Astrocyte (in vitro differentiated cells and primary cell): ENCODE measurements at places on chromosomes 12 and 14. TPM values are rescaled to one million over a fixed set of nuclear protein-coding genes. Genes with fewer than 3 reads are reported as not detected.

CACNA1C gene
- 1.5 and 2.1 TPM in 2 replicates for total RNA-seq

SLCO1B3 gene
- total RNA-seq, result not detected in 2 replicates

LRP1-AS gene
- not detected in 2 replicates for total RNA-seq

DTX1 gene
- 4.6 and 5.5 TPM in 2 replicates for total RNA-seq

PLEKHD1 gene
- 0.05 and 0.14 TPM in 2 replicates for total RNA-seq

DCN gene
- total RNA-seq, result 0.57 and 0.87 TPM in 2 replicates

DNA sequence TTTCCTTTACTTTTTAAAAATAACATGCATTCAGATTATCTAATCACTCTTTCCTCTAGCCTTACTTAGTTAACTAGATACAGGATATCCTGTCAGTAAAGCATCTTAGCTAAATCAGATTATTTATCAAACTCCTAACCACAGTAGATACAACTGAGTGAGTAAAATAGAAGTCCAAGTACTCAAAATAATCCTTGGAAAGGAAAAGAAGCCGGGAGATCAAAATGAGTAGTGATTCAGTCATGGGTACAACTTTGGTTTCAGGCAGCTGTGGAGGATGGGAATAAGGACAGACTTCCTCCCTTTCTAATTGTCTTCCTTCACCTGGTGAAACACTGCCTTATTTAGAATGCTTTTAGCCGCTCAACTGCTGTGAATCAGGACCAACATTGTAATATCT is 29.4 kb downstream of the GNG2 start:
- no peaks in the 10 kb centered on the region for H3K36me3 ChIP-seq
- H3K27ac ChIP-seq, result no peak overlapping the region
- no peak overlapping the region for H3K4me3 ChIP-seq
- peak; percentile 59 for DNase-seq

DNA sequence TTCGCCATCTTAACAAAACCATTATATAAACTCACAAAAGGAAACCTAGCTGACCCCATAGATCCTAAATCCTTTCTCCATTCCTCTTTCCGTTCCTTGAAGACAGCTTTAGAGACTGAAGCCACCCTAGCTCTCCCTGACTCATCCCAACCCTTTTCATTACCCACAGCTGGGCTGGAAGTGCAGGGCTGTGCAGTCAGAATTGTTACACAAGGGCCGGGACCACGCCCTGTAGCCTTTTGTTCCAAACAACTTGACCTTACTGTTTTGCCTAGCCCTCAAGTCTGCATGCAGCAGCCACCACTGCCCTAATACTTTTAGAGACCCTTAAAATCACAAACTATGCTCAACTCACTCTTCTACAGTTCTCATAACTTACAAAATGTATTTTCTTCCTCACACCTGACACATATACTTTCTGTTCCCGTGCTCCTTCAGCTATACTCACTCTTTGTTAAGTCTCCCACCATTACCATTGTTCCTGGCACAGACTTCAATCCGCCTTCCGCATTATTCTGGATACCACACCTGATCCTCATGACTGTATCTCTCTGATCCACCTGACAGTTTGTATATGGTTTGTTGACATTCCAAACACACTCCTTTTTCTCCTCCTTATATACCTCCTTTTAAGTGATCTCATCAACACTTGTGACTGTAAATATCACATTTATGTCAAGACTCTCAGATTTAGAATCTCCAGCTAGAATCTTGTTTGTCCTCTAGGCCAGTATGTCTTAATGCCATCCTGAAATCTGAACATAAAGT is 208.7 kb downstream of the KITLG start:
- DNase-seq, result no peak
- H3K27ac ChIP-seq, result no peak overlapping the region
- no peaks in the 10 kb centered on the region for H3K27me3 ChIP-seq
- no peak overlapping the region for H3K4me3 ChIP-seq
- no peaks in the 10 kb centered on the region for H3K4me1 ChIP-seq
- H3K36me3 ChIP-seq, result no peaks in the 10 kb centered on the region

DNA sequence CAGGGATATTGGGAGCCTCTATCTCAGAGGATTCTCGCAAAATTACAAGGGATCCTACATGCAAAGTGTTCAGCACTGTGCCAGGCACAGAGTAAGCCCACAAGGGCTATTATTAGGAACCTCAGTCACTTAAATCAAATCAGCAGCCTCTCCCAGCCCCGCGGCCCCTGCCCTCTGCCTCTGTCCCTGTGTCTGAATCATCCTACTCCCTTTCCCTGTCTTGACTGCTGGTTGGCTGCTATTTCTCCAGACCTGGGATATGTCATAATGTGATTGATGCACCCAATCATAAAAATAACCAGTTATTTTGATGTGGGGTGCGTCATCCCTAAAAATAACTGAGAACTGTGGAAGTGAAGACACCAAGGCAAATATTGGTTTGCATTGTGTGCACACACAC is 176.3 kb downstream of the KSR2 start:
- no peaks in the 10 kb centered on the region for H3K27me3 ChIP-seq
- no peaks in the 10 kb centered on the region for H3K36me3 ChIP-seq
- no peak overlapping the region for H3K27ac ChIP-seq
- H3K4me1 ChIP-seq, result no peaks in the 10 kb centered on the region

GRCh38 chr14:58697930-58698642 is 60.3 kb downstream of the DACT1 start:
- H3K4me3 ChIP-seq, result no peak overlapping the region
- no peak overlapping the region for H3K27ac ChIP-seq
- H3K36me3 ChIP-seq, result no peaks in the 10 kb centered on the region
- H3K4me1 ChIP-seq, result no peaks in the 10 kb centered on the region
- DNase-seq, result no peak
- H3K27me3 ChIP-seq, result peaks cover 3% of the 10 kb centered on the region

DNA sequence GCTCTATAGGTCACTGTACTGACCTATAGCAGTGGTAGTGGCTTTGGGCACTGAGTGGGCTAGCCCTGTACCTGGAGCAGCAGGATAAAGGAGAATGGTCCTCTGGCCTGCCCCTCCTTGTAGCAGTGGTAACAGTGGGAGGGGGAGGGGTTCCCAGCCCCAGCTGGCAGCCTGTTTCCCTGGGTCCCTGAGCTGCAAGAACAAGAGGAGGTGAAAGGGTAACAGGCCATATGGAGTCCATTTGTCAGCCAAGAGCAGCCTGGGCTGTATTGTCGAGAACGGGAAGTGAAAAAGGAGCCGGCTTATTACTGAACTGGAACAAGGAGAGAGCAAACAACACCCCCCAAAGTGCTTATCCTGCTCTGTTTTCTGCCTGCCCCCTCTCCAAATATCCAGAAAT is 73.8 kb upstream of the SRSF5 start:
- no peak overlapping the region for H3K27ac ChIP-seq
- no peak for DNase-seq
- no peaks in the 10 kb centered on the region for H3K27me3 ChIP-seq

DNA sequence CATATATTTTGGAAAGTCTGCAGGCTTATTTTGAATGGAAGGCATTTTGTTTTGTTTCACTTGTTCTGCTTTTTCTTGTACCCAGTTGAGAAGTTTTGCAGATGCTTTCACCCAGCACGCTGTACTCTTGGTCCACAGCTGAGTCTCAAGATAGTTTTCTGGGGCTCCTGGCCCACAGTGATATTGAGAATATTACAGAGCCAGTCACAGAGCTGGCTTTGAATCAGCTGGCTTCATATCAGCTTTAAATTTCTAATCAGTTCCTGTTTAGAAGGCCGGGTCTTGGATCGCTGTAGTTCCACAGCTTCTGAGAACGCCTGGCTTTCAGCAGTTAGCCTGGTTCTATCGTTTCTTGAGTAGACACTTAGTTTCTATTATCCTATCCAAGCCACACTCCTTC is 32.5 kb upstream of the PARP11 start:
- H3K4me1 ChIP-seq, result no peaks in the 10 kb centered on the region
- no peak overlapping the region for H3K4me3 ChIP-seq
- DNase-seq, result no peak
- no peaks in the 10 kb centered on the region for H3K36me3 ChIP-seq

DNA sequence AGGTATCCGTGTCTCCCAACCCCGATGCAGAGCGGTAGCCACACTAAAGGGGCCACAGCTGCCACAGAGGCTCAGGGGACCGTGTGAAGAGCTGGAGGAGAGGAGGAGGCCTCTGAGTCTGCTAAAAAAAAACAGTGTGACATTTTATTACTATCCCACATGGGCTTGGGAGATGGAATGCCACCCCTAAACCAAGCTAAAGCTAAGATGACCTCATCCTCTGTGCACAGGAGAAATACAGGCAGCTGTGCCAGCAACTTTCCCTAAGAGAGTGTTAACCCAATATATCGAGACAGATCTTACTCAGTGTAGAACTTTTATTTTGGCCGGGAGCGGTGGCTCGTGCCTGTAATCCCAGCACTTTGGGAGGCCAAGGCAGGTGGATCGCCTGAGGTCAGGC is 18.0 kb downstream of the BCL2L14 start:
- H3K4me3 ChIP-seq, result no peak overlapping the region
- DNase-seq, result no peak
- H3K36me3 ChIP-seq, result no peaks in the 10 kb centered on the region

DNA sequence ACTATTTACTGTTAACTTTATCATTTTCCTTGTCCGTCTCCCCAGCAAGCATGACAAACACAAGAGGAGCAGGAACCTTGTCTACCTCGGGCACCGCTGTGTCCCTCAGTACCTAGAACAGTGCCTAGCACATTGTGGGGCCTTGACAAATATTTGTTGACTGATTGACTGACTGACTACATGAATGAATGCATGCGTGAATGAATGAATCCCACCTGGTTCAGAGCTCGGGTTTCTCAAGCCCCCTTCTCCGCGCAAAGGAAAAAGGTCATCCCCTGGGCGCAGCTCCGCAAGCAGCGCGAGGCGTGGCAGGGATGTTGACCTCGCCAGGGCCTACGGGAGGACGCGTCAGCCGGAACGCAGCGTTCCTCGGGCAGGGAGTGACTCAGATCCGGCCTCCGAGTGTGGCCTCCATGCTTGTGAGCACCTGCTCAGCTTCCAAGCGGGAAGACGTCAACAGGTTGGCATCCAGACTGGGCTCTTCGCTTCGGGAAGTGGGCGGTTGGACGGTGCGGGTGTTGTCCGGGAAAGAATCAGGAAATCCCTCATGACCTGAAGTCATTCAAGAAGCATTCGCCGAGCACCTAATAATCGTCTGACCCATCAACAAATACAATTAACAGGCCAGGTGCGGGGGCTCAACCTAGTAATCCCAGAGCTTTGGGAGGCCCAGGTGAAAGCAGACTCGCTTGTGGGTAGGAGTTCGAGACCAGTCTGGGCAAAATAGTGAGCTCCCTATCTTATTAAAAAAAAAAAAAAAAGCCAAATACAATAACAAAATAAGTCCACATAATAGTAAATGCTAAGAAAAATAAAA is 13.9 kb upstream of the UBC start:
- no peaks in the 10 kb centered on the region for H3K27me3 ChIP-seq
- peak overlapping the region; percentile 82 for H3K27ac ChIP-seq
- peaks cover 13% of the 10 kb centered on the region for H3K4me1 ChIP-seq

DNA sequence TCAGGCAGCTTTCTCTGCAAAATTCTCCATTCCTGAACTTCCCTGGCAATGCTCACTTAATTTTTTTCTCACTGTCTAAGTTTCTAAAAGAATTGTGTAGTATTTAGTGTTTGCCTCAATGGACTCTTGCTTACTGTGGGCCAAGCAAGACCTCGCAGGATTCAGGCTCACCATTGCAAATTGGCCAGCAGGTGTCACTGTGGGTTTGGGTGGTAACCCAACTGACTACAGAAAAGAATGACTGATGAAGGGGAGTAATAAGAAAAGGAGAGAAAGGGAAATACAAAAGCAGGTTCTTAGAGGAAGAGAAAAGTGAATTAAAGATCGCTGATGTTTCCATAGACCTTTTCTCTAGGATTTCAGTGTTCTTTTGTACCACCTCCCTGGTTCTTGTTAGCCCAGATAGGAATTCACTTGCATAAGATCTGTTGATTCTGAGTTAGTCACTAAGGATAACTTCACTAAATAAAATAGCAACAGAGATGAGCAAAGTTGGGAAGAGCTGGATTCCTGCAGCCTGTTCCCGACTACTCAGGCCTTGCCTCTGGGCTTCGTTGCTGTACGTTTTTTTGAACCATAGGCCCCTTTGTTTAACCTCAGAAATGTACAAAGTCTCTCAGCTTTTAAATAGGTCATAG is 386.5 kb upstream of the DDHD1 start:
- peaks cover 8% of the 10 kb centered on the region for H3K4me1 ChIP-seq
- no peak overlapping the region for H3K4me3 ChIP-seq
- no peaks in the 10 kb centered on the region for H3K36me3 ChIP-seq

DNA sequence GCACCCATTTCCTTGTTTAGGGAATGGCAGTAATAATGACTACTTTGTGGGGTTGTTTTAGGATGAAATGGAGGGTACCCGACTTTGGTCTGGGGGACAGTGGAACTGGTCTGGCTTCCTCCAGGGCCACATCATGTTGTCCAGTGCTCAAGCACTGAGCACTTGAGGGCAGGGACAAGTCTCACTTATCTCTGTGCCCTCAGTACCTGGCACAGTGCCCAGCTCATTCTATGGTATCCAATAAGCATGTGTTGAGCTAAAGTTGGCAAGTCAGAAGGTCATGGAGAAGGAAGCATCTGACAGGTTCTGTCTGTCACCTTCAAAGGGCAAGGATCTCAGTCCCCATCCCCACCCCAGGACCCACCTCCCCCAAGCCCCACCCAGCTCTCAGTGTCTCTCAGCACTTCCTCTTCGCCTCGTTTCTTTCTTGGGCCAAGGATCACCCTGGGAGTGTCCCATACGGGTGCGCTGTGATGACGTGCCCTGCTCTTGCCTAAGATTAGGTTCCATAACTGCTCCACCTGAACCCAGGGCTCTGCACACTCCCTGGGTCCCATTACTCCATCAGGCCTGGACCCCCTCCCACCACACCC is 24.3 kb upstream of the TMEM106C start:
- no peak overlapping the region for H3K27ac ChIP-seq
- peaks cover 3% of the 10 kb centered on the region for H3K4me1 ChIP-seq
- H3K27me3 ChIP-seq, result no peaks in the 10 kb centered on the region
- H3K4me3 ChIP-seq, result no peak overlapping the region
- no peak for DNase-seq

DNA sequence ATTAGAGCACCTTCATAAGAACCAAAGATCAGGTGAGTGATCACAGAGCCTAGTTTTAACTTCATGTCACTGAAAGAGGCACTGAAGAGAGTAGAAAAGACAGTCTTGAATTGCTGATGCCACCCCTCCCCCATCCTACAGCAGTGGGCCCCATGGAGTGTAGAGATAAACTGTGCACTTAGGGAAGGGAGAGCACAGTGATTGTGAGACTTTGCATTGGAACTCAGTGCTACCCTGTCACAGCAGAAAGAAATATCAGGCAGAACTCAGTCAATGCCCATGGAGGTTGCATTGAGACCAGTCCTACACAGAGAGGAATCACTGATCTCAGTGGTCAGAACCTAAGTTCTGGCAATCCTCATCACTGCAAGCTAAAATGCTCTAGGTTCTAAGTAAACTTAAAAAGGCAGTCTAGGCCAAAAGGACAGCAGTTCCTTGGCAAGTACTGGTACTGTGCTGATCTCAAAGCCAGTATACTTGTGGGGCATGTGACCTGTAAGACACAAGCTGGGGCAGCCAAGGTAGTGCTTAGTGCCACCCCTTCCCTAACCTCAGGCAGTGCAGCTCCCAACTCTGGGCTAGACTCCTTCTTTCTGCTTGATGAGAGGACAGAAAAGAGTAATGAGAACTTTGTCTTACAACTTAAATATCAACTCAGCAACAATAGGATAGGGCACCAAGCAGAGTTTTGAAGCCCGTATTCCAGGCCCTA is 94.1 kb downstream of the FSCB start:
- no peaks in the 10 kb centered on the region for H3K27me3 ChIP-seq
- H3K36me3 ChIP-seq, result no peaks in the 10 kb centered on the region
- H3K4me1 ChIP-seq, result no peaks in the 10 kb centered on the region
- no peak overlapping the region for H3K27ac ChIP-seq
